ENCODE measurements at places on chromosomes 4 and X. TPM values are rescaled to one million over a fixed set of nuclear protein-coding genes. Genes with fewer than 3 reads are reported as not detected.

- DNase-seq = no peak
Observed at GRCh38 chr4:93084599-93085305, 743.8 kb upstream of the ATOH1 start.

DNA sequence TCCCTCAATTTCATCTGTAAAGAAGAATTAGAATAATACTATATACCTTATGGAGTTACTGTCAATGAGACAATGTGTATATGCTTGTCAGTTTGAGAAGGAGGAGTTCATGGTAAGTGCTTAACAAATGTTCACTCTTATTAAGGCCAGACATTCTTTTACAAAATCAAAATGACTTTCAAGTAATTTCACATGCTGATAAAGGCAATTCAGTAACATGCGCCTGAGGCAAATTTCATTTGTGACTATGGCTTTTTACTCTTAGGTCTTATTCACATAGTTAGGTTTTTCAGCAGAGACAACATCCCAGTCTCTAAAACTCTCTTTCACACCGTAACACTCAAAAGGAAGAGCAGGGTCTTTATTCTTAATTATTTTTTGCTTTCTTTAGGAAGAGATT is 174.4 kb downstream of the CAMK2D start:
- DNase-seq = no peak

GRCh38 chrX:80513625-80514024 is 93.4 kb downstream of the TENT5D start:
- DNase-seq = no peak

- no peak for DNase-seq
Observed at GRCh38 chrX:100687546-100687945, 43.5 kb downstream of the SRPX2 start.

DNA sequence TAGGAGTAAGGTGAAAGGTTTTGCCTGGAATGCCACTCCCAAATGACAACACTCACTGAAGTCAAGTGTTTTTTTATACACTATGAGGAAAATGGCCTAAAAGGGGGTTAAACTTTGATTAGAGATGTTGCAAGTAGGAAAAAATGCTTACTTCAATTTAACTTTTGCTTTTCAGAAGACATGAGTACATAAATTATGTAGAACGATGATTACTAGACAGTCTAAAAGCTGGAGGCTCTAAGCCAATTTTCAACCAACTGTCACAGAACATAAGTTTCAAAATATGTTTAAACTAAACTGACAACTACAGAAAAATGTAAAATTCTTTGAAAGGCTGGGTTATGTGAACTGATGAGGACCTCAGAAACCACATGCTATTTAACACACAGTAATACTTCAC is 83.4 kb downstream of the SHISA3 start:
- DNase-seq = no peak

Gene WNK3
- total RNA-seq = 0.32 TPM

Gene RTL3
- not detected for total RNA-seq

Gene PRR32
- total RNA-seq = not detected

Gene SPANXC
- not detected for total RNA-seq

Gene GAGE12D
- total RNA-seq = not detected

All from mammary epithelial cell (primary cell).